ENCODE measurements at places on chromosomes 4 and X.
A peak's percentile ranks its signal among the peaks of the same experiment; 100 is the strongest.

DNA sequence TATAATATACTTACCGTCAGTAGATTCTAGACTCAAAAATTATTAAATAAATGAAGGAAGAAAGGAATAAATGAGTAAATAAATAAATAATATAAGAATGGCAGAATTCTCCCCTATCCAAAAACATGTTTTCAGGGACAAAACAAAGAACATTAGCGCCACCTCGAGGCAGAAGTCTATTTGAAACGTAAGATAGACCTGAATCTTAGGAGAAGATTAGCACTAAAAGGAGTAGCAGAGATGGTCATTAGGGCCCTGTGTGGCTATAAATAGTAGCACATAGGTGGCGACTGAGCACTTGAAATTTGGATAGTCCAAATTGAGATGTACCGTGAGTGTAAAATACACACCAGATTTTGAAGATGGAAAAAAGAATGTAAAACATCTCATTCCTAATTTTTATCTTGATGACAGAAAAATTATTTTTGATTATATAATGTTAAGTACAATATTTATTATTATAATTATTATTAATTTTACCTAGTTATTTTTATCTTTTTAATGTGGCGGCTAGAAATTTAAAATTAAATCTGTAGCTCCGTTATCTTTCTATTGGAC lies 24.3 kb upstream of the SRD5A3 start:
- peak; percentile 19 for DNase-seq

GRCh38 chr4:4440333-4441061 lies 53.6 kb downstream of the NSG1 start:
- DNase-seq = no peak

GRCh38 chrX:110675886-110676285 lies 119.7 kb downstream of the CHRDL1 start:
- DNase-seq = no peak

DNA sequence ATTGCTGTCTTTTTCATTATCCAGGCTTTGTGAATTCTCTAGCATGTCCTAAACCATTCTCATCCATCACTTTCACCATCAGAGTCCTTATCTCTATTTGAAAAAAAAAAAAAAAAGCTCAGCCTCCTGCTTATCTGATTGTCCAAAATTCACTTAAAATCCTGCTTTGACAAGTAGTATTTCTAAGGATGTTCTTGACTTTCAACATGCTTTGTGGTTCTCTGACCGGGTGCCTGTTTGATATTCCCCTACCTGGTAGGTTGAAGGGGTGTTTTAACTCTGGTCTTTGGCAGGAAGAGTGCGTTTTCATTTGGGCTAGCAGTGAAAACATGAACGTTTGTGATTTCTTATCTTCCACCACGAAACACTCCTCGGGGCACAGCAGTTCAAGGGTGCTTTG lies 17.3 kb upstream of the BBS12 start:
- DNase-seq = no peak

GRCh38 chr4:2935762-2936743 lies 27.2 kb downstream of the NOP14 start:
- DNase-seq = peak; percentile 72

DNA sequence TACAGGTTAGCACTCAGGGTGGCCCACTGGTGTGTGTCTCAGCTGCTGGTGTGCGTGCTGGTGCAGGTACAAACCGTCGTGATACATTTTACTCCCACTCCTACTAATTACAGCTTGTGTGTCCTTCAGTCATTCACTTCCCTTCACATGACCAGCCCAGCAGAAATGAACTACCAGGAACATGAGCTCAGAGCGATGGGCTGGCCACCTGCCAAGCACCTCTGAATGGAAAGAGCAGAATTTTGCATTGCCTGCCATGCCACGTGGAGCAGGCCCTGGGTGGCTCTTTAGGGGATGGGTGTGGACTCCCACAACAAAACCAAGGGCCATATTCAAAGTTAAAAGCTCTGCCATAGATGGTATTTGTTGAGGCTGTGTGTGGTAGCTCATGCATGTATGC lies 58.9 kb upstream of the PGM2 start:
- no peak for DNase-seq

GRCh38 chr4:73844806-73845205 lies 8.3 kb upstream of the PF4V1 start:
- DNase-seq = no peak

GRCh38 chrX:121496966-121497365 lies 449.6 kb downstream of the GLUD2 start:
- DNase-seq = no peak

DNA sequence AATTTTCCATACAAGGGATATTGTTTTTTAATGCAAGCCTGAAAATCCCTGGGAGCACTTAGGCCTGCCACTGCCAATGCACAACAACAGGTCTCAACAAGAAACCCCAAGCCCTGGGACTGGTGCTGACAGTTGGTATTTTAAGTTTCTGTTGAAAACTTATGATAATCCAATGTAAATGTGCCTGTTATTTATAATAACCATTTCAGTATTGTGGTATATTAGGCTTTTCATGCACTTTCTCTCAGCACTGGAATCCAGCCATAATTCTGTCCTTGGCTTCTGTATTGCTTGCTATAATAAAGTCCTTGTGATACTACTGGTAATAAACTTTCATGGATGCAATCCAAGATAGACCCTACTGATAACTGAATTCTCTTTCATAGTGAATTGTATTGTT lies 218.9 kb downstream of the PCDH7 start:
- DNase-seq = no peak

DNA sequence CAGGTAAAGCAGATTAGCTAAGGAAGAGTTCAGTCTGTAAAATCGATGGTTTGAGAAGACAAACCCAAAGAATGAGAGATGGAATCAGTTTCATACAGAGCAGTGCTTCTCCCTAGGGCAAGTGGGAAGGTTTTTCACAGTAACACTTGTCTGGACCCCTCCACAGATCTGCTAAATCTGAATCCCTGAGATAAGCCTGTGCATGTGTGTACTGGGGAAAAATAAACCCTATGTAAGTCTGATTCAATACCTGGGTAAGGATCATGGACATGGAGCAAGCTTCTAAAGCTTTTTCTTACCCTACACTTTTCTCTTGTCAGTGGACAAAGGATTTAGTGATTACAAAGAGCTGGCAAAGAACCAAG lies 13.6 kb downstream of the ELOVL6 start:
- DNase-seq = no peak

DNA sequence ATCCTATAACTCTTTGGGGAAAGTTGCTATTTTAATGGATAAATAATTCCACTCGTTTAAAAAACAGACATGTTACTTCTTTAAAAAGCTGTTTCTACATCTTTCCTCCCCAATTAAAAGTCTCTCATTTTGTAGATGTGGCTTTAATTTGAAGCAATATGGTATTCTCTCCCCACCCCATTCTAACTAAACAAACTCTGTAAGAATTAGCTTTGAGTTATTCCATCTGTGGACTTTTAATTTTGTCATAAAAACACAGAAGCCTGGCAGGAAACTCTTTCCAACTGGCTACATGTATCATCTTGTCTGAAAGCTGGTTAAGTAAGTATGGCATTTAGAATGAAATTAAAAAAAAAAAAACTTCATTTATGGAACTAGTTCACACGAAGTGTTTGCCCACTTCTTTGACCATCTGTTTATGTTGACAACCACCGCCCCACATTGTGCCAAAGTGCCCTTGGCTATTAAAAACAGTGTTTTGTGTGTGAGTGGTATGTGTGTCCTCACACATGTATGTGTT lies 140.3 kb downstream of the NAA11 start:
- no peak for DNase-seq

GRCh38 chrX:138669693-138670092 lies 41.8 kb downstream of the FGF13 start:
- DNase-seq = no peak

GRCh38 chr4:185092535-185093197 lies 50.4 kb upstream of the SLC25A4 start:
- DNase-seq = no peak

GRCh38 chrX:20313899-20314298 lies 47.2 kb upstream of the RPS6KA3 start:
- DNase-seq = no peak

DNA sequence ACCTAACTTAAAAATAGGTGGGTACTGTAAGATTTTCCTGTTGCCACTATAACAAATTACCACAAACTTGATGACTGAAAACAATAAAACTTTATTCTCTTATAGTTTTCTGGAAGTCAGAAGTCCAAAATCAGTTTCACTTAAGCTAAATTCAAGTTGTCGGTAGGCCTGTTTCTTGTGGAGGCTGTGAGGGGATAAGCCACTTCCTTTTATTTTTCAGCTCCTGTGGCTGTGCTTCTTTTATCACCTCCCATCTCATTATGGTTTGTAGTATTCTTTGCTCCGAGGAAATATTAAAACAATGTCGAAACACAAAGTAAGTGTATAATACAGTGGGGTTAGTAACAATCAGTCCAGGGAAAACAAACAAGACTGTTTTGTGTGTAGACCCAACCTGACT lies 610.5 kb upstream of the TECRL start:
- no peak for DNase-seq

GRCh38 chr4:124632439-124632838 lies 80.1 kb downstream of the ANKRD50 start:
- no peak for DNase-seq

- no peak for DNase-seq
Observed at GRCh38 chr4:26208237-26208994, 112.4 kb upstream of the RBPJ start.

- no peak for DNase-seq
Observed at GRCh38 chr4:48195853-48196252, 61.8 kb upstream of the TXK start.

- DNase-seq = no peak
Observed at GRCh38 chrX:22278375-22278774, 5.7 kb downstream of the CBLL2 start.

- DNase-seq = no peak
Observed at GRCh38 chr4:110008540-110008939, 95.9 kb downstream of the EGF start.

GRCh38 chrX:22634751-22635150 lies 362.0 kb downstream of the CBLL2 start:
- no peak for DNase-seq

All from stimulated activated CD4-positive, alpha-beta T cell treated with anti-CD3 and anti-CD28 coated beads, Interleukin-12 subunit alpha, Interleukin-12 subunit beta, amount 100 ng/mL, for 24 hours (primary cell).